Mesothelial cell of epicardium (in vitro differentiated cells): ENCODE measurements at places on chromosomes 6 and 20.
A peak's percentile ranks its signal among the peaks of the same experiment; 100 is the strongest.

DNA sequence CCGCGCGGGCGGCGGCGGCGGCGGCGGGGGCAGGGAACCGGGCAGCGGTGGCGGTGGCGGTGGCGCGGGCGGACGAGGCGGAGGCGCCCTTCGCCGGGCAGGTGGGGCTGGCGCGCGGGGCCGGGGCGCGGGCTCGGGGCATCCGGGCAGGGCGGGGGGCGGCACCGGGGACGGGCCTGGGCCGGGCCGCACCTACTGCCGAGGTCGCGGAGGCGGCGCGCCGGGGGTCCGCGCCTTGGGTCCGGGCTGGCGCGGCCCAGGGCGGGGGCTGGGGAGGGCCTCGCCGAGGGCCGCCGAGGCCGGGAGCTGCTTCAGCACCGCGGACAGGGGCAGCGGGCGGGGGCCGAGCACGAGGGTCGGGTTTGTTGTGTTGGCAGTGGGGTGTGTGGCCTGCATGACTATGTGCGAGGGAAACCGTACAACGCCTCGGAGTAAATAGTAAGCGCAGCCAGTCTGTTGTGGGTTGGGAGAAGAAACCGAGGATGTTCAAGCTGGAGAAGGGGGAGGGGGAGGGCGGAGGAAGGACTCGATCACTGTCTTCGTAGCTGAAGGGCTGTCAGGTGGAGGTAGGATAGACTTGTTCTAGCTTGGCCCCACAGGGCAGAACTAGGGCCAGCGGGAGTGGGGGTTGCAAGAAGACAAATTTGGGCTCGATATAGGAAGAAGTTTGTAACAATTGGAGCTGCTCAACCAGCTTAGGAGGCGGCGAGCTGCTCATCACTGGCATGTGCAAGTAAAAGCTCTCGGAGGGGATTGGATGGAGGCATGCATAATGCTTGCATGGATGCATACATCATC is 593 bp downstream of the MMP24 start:
- DNase-seq: peak; percentile 83

DNA sequence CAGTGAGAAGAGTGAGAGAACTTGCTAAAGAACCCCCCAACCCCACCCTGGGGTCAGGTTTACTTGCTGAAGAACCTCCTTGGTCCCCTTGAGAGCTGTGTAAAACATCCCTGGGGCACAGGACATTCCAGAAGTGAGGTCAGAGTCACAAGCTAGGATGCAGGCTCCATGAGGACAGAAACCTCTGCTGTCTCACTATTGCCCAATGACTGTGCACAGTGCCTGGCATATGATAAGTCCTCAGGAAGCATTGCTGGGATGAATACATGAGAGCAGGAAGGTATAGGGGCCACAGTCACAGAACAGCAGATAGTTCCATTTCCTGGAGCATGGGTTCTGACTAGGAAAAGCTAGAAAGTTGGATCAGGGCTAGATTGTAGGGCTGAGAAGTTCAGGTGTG is 18.4 kb downstream of the NT5E start:
- no peak for DNase-seq

DNA sequence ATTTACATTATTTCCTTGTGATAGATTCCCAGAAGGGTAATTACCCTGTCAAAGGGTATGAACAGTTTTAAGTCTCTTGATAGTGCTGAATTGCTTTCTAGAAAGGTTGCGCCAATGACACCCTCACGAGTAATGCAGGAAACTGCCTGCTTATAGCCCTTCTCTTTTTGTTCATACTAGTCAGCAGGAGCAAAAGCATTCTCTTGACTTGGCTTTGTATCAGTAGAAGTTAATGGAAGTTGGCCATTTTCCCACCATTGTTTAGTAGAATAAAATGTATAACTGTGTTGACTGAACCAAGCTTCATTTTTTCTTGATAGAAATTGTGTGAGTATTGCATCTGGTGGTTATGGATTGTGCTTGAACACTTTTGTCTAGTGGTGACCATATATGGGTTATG is 100.1 kb downstream of the FARS2 start:
- no peak for DNase-seq

GRCh38 chr6:3571250-3571681 is 114.4 kb upstream of the SLC22A23 start:
- no peak for DNase-seq

GRCh38 chr6:162313922-162314660 is 413.5 kb downstream of the PRKN start:
- DNase-seq: no peak

DNA sequence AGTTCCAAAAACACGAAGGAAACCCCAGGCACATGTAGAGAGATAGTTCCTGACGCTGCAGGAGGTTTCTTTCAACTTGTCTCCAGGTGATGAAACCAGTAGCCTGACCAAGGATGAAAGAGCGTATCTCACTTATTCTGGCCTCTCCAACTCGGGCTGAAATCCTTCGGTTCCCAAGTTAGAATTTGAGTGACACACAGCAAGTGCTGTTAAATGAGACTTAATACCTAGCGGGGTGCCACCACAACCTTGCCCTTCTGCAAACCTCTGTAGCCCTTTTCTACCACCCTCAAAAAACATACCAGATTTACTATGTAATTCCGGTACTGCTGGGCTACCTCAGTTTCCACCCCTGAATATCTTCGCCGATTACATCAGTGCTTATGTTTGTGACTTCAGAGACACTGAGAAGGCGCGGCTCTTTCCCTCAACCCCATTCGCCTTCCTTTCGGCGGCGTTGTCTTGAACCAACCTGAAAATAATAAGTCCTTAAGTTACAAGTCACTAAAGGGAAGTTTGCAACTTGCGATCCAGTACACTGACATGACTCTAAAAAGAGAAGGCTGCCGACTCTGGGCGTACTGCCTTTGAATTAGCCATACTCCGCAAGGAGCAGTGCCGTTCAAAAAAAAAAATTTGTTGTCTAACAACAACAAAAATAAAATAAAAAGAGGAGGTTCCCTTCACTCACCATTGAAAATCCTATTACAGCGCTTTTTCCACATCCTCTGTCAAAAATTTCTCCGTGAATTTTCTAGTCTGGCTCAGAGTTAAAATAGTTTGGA is 194.9 kb upstream of the ZNF184 start:
- DNase-seq: no peak

DNA sequence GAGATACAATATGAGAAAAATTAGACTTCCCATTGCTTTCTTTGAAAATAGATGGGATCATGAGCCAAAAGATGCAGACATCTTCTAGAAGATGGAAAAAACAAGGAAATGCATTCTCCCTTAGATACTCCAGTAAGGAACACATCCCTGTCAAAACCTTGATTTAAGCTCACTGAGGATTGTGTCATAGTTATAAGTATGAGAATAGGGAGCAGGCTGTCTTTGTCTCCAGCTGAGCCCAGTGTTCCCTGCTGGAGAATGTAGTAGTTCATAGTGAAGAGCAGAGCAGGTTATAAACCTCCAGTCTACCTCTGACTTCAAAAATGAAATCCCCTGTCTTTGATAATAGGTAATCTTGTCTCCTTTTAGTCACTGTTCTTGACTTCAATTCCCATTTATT is 589.9 kb downstream of the PHF3 start:
- no peak for DNase-seq

DNA sequence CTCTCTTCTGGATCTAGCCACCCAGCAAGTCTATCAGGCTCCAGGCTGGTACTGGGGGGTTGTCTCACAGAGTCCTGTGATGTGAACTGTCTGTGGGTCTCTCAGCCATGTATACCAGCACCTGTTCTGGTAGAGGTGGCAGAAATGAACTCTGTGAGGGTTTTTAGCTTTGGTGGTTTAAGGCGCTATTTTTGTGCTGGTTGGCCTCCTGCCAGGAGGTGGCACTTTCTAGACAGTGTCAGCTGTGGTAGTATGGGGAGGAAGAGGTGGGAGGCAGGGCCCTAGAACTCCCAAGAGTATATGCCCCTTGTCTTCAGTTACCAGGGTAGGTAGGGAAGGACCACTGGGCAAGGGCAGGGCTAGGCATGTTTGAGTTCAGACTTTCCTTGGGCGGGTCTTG is 75.8 kb downstream of the SNAP91 start:
- no peak for DNase-seq

DNA sequence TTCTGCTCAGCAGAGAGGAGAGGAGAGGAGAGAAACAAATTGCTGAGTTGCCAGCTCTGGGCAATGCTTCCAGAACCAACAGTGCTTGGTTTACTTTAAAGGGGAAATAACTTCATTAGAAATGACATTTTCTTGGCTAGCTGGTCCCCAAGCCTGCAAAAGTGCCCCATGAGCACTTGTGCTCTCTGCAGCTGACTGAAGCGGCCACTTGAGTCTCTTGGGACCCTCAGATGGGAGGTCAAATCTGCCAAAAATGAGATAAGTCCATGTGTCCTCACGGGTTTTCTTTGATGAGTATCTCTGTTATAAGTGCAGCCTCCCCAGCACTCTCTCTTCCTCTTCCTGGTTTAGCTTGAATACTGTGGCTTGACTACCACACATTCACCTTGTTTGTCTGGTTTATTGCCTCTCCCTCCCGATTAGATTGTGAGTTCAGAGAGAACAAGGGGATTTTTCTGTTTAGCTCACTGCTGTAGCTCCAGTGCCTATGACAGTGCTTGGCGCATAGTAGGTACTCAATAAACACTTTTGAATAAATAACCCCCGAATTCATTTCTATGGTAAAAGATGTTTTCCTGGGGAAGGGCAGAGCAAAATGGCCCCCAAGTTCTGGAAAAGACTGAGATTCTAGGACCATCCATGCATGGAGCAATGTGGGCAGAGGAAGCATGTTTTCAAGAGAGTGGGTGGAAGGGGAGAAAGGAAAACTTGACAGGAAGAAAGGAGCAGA is 7.0 kb upstream of the RIN2 start:
- DNase-seq: no peak

DNA sequence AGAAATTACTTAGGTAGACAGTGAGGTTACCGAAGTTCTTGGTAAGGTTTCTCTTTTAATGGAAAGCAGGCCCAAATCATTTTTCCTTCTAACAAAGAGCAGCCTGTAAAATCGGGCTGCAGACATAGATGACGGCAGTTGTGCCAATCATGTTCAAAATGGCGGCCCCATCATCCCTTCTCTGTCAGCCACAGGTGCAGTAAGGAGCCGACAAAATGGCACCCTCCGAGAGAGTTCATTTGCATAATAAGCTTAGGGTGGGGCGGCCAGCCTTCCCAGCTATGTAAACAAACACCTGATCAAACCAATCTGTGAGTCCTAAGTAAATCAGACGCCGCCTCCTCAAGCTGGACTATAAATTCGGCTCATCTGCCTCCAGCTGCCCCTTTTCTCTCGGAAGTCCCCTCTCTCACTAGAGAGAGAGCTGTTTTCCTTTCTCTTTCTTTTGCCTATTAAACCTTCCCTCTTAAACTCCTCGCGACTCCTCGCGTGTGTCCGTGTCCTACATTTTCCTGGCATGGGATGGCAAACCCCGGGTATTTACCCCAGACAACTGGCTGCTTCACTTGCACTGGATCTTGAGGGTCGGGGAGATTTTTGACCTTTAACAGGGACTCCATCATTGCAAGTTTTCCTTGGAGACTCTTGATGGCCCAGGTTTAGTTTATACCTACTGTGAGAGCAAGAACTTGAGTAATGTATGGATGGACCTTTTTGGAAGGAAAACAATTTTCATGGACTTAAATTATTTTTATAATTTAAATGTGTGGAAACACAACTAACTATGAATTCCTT is 8.9 kb upstream of the DDR1 start:
- DNase-seq: no peak

DNA sequence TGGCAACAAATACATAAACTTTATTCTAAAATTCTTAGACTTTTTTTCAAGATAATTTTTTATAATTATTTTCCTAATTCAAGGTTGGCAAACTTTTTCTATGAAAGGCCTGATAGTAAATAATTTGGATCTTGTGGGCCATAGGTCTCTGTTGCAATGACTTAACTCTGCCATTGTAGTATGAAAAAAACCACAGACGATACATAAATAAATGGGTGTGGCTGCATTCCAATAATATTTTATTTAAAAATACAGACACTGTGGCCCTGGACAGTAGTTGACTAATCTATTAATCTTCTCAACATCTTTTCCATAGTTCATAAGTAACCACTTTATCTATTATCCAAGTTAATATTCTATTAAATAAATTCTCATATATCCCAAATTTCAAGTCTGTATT is 281.1 kb downstream of the SYNE1 start:
- DNase-seq: no peak

- DNase-seq: no peak
Observed at GRCh38 chr6:158737710-158738615, 81.2 kb downstream of the EZR start.

GRCh38 chr20:18909254-18909653 is 95.7 kb downstream of the SCP2D1 start:
- DNase-seq: no peak

- no peak for DNase-seq
Observed at GRCh38 chr6:163083141-163083540, 331.4 kb upstream of the QKI start.

DNA sequence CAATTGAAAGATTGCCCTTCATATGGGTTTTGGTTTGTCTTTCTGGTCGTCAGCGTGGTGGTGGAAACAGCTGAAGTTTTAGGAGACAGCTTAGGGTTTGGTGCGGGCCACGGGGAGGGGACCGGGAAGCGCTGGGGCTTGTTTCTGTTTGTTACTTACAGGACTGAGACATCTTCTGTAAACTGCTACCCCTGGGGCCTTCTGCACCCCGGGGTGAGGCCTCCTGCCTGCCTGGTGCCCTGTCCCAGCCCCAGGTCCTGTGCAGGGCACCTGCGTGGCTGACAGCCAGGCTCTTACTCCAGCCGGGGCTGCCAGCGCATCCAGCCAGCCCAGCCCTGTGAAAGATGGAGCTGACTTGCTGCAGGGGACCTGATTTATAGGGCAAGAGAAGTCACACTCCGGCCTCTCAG is 22.8 kb downstream of the NPEPL1 start:
- DNase-seq: no peak

DNA sequence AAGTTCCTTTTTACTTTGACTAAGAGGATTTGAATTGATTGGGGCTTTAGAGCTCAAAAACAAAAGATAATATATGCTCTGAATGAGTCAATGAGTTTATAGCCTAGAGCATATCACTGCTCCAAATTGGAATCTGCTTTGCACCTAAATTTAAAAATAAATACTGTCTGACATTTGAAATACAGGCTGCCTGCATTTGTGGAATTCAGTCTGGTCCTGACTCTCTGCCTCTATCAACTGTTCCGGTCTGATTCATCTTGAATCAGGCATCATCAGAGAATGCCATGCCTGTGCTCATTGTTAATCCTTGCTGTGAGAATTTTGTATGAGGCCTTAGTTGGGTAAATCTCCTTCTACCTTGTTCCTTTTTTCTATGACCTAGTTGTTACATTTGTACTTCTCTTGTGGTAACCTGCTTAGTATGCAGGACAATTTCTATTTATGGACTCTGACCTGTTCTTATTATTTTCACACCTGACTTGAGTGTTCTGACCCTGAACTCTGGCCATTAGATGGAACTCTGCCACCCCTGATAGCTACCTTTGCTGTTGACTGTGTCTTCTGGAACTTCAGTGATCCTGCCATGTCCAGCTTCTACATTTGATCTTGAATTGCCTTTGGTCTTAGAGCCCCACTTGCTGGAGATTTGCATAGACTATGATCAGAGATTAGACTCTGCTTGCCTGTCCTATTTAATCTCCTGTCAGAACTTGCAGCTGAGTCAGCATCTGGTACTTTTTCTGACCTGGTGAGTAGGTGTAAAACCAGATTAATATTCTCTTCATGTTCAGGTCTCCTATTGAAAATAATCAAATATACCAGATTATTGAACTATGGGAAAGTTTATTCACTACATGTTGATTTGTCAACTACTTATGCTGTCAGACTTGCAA is 442.7 kb upstream of the HS3ST5 start:
- no peak for DNase-seq
